Central memory CD4-positive, alpha-beta T cell (primary cell): ENCODE measurements at places on chromosomes 16 and 17.

- DNase-seq: no peak
Measured at GRCh38 chr17:36048066-36048465, 16.0 kb upstream of the CCL18 start.

GRCh38 chr16:69787883-69788282 is 25.8 kb downstream of the WWP2 start:
- DNase-seq: no peak

- DNase-seq: no peak
Measured at GRCh38 chr16:26567356-26567755, 499.4 kb upstream of the C16orf82 start.

GRCh38 chr16:26599785-26600104 is 467.0 kb upstream of the C16orf82 start:
- no peak for DNase-seq

DNA sequence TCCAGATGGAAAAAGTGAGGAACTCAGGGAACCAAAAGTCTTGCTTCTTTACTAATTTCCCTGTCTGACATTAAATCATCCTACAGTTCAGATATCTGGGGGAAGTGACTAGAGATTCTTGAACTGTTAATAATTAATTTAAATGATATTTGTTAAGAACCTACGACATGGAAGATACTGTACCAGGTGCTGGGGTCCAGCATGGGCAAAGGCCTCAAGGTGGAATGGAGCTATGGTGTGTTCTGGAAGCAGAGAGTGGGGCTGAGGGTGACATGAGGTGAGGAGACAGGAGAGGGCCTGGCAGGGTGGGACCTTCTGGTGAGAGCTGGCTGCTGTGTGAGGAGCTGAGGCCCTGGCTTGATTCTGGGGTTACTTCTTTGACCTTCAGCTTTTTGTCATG is 6.0 kb upstream of the CCL2 start:
- no peak for DNase-seq

GRCh38 chr17:46771561-46772474 is 46.7 kb downstream of the WNT3 start:
- no peak for DNase-seq
